ENCODE measurements at places on chromosomes 12 and 14.

GRCh38 chr14:92922883-92923743 lies at the start of gene CHGA:
CHGA (plus strand) TSS chr14:92923150; CDS start chr14:92923360, 210 bp downstream.
- DNase-seq: peak; percentile 77

DNA sequence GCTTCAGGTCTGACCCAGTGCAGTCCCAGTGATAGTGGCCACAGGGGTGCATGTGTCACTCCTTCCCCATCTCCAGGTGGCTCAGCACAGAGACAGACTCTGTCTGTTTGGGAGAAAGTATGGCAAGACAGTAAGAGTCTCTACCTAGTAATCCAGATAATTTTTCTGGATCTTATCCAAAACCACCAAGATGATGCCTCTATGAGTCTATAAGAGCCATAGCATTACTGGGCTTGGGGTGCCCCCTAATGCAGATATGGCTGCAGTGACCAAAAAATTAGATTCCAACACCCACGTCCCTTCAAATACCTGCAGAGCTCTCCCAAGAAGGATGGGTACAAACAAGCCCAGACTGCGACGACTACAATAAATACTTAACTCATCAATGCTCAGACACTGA lies 123.8 kb downstream of the GRIP1 start:
- DNase-seq: no peak

DNA sequence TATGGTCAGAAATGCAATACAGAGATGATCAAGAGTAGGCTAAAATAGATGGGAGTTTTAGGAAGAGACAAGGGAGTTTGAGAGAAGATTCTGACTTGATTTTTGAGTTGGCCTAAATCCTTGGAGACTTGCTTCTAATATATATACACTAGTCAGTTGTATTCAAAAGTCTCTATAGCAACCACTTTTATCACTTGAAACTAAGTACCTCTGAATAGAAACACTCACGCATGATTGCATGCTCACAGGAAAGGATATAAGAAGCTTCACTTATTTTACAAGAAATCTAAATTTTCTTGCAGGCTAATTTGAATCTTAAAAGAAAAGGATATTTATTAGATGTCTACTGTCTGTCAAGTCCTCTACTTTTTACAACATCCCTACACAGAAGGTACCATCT lies 316.8 kb downstream of the SNAPC1 start:
- DNase-seq: no peak

GRCh38 chr12:122318607-122319605 lies 52.6 kb upstream of the VPS33A start:
- DNase-seq: peak; percentile 90

- no peak for DNase-seq
Observed at GRCh38 chr12:26627335-26627734, 205.7 kb downstream of the ITPR2 start.

DNA sequence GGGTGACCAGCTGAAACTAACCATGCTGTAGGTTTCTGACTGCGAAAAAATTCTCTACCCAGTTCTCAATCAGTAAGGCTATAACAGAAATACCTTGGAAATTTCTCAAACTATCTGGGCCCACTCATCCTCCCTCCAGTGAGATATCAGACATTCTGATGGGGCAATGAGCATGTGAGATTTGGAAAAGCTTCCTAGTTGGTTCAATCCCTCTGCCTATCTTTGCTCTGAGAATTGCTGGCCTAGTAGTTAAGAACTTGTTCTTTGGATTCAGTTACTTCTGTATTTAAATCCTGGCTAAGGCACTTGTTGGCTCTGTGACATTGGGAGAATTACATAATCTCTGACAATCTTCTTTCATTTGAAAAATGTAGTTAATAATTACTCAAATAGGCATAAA lies 119.4 kb downstream of the SLC15A5 start:
- DNase-seq: no peak

DNA sequence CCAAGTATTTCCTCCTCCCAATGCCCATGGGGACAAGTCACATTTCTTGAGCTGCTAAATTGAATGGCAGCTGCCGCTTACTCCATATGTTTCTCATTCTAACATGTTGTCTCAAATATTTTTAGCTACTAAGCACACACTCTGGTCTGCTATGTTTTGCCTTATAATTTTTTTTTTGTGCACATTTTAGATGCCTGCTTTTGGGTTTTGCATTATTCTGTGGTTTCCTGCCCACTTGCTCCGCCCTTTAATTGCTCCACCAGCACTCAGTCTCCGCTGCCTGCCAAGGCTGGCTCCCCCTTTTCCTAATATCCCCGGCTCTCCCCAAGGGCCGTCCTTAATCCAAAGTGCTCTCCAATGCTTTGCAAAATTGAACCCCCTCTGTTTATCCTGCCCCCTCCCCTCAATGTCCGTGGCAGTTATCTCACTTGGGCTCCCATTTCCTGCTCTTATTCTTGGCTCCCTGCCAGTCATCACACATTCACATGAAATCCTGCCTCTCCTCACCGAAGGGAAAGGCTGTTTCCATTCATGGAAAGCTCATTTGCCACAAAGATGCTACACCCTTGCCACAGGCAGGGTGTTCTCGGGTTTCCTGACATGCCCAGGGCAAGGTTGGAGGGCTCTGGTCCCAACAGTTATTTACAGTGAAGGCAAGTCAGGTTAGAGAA lies 79.4 kb downstream of the C12orf75 start:
- peak; percentile 73 for DNase-seq

DNA sequence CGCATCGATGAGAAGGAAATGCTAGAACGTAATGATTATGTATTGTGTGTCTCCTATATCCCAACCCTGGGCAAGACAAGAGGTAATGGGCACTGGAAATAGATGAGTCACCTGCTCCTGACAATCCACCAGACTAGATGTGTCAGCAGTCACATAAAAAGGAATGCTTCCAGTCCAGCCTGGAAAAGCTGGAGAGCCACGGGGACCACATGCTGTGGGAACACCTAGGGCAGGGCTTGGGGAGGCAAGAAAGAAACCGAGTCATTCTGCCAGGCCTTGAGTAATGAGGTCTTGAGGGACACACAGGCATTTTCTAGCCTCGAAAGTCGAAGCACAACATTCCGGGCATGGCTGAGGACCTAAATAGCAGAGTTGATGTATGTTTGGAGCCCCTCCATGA lies 716.7 kb upstream of the TMEM132C start:
- no peak for DNase-seq

Data from GM03348 (cell line).